ENCODE measurements at places on chromosomes 11 and 22.

GRCh38 chr11:67544616-67545242 is 21.5 kb upstream of the CABP2 start:
- DNase-seq, result no peak

GRCh38 chr22:44932493-44932892 is 77.3 kb downstream of the PHF21B start:
- no peak for DNase-seq

- DNase-seq, result no peak
These were observed 50.2 kb downstream of the PC start for GRCh38 chr11:66907751-66908630.

DNA sequence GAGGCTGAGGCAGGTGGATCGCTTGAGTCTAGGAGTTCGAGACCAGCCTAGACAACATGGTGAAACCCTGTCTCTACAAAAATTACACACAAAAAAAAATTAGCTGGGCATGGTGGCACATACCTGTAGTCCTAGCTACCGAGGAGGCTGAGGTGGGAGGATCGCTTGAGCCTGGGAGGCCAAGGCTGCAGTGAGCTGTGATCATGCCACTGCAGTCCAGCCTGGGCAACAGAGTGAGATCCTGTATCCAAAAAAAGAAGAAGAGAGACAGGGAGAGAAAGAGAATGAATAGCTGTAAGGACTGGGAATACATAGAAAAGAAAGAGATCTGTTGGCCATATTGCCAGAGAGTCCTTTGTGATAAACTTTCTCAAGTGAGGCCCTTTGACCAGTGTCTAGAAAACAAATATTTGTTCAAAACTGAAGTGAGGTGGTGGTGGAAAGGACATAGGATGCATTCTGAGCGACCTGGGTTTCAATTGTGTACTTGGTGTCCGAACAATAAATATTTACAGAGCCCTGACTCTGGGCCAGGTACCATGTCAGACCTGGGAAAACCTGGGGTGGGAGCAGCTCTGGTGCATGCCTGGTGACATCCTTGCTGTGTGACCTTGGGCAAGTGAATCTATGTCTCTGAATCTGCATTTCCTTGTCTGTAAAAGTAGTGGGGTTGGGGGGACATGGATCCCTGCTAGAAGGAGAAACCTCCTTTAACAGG is 89.6 kb upstream of the CRYBB3 start:
- no peak for DNase-seq

GRCh38 chr11:35090125-35090524 is 48.8 kb upstream of the CD44 start:
- DNase-seq, result no peak

GRCh38 chr11:3614742-3615171 is 27.0 kb downstream of the ART5 start:
- peak; percentile 65 for DNase-seq

DNA sequence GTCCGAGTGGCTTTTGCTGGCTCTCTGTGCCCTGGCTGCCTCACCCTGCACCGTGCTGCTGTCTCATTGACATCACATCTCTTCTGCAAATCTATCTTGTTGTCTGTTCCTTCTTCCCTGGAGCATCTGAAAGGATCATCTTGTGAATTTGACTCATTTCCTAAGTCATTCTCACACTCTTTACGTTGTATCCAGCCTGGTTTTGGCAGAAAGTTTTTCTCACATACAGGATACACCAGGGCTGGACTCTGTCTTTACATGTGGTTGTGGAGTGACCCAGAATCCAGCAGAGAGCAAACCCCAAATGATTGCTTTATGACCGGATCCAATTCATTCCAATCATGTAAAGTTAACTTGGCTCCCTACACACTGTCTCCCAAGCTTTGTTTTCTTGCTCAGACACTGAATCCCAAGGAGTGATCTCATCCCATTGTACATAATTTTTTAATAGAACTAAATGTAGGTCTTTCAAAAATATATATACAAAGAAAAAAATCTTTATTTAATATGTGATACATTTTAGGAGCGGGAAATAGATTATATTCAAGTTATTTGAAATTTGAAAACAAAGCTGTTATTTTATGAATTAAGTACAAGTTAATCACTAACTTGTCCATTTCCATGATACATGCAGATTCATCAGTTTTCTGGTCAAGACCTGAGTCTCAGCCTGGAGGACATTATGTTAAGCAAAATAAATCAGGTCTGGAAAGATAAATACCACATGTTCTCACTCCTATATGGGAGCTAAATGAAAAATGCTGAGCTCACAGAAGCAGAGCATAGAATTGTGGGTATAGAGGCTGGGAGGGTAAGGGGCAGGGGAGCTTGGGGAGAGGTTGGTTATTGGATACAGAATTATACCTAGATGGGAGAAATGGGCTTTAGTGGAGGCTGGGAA is 2.9 kb upstream of the RFPL1 start:
- DNase-seq, result no peak

- no peak for DNase-seq
These were observed at the start of gene SOX6 for GRCh38 chr11:16356057-16356760. SOX6 (minus strand) TSS chr11:16356546; CDS start chr11:16341248, 15,298 bp downstream.

GRCh38 chr11:14894657-14895598 is 2.9 kb upstream of the CYP2R1 start:
- DNase-seq, result no peak

- no peak for DNase-seq
These were observed 65.7 kb downstream of the SGSM1 start for GRCh38 chr22:24871611-24872205.

DNA sequence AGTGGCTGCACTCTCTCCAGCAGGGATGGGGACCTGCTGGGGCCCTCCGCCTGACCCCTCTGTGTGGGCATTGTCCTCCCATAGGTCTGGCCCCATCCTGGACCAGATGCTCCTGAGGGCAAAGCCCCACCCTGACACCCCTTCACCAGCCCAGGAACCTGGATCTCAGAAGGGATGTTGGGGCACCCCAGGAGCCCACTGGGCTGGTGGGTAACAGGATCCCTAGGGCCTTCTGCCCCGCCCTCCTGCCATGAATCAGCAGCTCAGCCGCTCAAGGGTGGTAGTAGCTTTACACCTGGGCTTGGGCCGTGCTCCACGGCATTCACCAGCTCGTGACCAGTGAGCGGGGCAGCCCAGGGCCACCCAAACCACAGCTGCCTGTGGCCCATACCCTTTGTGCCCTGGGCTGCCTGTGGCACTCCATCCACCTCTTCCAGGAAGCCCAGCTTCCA is 1.0 kb upstream of the MAPK12 start:
- DNase-seq, result no peak

DNA sequence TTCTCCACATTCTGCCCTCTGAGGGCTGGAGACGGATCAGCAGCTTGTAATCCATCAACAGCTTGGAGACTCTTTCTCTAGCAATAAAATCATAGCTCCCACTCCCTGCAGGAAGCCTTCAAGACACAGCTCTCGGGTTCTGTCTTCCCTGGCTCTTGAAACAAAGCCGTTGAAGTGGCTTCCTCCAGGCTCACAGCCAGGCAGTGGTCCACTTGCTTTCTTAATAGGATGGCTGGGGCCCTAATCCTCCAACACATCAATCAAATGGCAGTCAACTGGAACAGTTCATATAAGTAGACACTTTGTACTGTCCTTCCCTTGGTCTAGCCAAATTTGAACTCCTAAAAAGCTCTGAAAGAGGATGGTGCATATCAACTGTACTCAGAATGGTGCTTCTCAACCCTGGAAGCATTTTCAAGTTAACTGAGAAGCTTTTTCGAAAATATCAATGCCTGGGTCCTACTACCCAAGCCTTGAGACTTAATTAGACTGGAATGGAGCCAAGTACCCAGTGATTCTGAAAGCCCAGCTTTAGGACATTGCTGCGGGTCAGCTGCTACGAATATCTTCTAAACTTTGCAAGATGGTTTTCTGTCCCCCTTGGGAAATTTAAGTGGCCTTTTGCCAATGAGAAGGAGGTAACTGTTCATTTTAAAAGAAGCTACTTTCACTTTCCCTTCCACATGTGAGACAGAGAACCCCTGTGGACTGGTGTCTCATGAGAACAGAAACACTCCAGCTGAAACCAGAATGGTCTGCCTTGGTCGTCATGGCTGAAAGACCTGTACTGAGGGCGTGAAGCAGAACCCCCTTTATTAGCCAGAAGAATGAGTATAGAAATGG is 74.7 kb downstream of the SC5D start:
- peak; percentile 37 for DNase-seq

GRCh38 chr11:44359162-44359561 is 49.2 kb upstream of the ALX4 start:
- no peak for DNase-seq

DNA sequence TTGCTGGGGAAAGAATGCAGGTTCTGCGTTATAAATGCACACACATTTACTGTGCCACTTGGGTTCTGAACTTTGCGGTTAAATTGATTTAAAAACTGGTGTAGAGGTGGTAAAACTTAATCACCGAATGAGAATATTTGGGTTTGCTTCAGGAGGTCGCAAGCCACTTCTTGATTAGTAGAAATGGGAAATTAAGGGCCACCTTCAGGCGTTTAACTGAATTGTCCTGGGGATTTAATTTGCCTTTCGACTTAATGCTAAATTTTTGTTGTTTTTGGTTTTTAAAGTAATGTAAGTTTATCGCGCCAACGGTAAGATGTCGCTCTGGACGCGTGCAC is 459 bp upstream of the NCR3LG1 start:
- DNase-seq, result no peak

DNA sequence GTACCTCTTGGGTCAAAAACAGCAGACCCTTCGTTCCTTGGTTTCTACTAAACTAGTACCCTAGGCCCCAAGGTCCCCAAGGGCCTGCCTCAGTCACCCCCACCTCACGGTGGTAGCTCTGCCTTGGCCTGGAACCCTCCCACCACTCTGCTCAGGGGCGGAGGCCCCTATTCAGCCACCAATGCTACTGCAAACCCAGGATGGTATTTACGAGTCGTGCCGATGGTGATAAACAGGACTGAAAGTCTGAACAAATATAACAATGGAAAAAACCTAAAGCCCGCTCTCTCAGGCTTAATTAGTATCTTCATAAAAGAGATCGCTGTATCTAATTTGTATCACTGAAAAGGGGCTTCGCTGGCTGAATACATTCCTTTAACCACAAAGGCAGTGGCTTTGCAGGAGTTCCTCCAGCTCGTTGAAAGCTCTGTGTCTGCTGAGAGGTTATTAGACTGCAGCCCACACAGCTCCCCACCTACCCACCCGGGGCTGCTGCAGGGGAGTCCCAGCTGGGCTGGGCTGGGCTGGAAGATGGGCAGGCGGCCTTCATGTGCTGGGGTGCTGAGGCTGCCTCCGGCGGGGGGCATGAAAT is 15.2 kb downstream of the SHISAL1 start:
- DNase-seq, result no peak

DNA sequence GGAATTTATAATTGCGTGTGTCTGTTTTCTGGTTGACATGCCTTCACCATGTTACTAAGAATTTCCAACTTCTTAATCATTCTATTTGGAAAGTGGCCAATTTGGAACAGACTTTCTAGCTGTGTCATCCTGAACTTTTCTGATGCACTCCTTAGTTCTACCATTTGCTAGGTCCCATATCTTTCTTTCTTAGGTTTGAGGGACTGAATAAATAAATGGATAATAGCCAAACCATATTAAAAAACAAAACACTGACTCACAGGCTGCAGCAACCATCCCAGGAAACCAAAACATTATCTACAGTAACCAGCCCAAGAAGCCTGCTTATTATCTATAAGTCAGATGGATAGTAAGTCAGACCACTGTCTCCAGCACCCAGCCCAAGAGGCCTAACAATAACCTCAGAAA is 57.5 kb upstream of the PLET1 start:
- no peak for DNase-seq

GRCh38 chr22:21928048-21928447 is 24.6 kb downstream of the PPM1F start:
- no peak for DNase-seq

- peak; percentile 39 for DNase-seq
These were observed 53.6 kb downstream of the GRAMD4 start for GRCh38 chr22:46673662-46674236.

- DNase-seq, result no peak
These were observed 224.6 kb upstream of the ISX start for GRCh38 chr22:34841331-34841771.

DNA sequence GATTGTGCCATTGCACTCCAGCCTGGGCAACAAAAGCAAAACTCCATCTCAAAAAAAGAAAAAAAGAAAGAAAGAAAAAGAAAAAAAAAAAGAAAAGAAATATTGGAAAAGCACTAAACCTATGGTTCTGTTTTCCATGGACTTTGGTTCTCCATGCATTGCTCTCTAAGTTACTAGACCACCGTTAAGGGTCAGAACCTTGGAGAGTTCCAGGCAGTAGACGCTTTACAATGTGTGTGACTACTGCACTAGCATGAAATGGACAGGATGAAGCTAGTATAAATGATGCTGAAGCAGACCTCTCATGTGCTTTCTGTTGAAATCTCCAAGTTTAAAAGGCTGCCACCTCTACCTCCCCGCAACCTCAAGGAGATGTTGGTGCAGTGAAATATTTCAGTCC is 63.5 kb downstream of the SIK2 start:
- DNase-seq, result no peak

GRCh38 chr11:34382532-34383276 is 24.9 kb upstream of the ABTB2 start:
- DNase-seq, result no peak

- DNase-seq, result peak; percentile 70
These were observed 25.5 kb downstream of the CTTN start for GRCh38 chr11:70423523-70424505.

DNA sequence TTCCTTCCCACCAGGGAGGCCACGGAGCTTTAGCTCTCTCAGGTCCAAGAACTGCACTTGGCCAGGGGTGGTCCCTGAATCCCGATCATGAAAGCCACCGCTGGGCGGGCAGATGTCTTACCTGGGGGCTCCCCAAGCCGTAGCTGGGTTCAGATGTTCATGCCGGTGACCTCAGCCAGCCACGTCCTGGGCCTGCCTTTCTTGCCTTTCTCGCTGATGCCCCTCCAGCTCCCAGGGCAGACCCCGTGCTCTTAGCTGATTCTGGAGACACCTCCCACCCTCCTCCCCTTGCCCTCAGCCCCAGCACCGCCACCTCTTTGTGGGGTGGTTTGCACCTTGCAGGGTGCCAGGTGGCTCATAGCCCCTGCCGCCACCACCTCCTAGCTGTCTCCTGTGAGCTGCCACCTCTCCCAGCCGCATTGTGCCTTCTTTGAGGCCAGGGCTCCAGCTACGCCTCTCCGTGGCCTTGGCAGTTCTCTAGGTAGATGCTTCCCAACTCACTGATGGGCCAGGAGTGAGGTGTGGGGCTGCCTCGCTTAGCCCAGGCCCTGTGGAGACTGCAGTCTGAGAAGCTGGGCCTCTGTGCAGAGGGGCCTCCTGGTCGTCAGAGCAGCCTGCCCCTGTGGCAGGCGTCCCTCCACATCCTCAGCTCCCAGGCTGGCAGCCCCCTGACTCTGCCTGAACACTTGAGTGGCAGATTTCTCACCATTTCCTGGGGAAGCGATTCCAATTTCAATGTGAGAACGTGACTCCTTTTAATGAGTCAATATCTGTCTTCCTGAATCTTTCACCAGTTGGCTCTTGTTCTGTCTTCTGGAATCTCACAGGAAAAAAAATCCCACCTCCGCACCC is 97.6 kb upstream of the B3GAT1 start:
- no peak for DNase-seq
